T-helper 1 cell (primary cell): ENCODE measurements at places on chromosomes 12 and 14.

- no peak for DNase-seq
Measured at GRCh38 chr14:101891471-101891870, 72.9 kb upstream of the DYNC1H1 start.

- DNase-seq, result no peak
Measured at GRCh38 chr14:21171128-21171527, 15.3 kb upstream of the OR5AU1 start.

- no peak for DNase-seq
Measured at GRCh38 chr14:86430853-86431252, 900.9 kb downstream of the FLRT2 start.

DNA sequence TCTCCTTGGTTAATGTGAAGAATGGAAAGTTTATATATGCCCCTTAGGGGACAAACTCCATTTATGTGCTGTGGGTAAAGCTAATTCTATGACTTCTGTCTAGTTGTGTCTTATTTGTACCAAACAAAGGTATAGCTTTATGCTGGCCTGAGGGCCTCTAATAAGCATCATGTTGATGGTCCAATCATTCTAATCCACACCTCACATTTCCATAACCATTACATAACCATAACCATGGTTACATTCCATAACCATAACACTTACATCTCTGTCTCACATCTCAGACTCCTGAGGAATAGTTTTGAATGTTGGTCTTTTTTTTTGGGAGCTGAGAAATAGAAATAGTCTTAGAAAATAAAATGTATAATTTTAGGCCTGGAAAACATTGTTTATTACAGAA is 1097.1 kb downstream of the FLRT2 start:
- DNase-seq, result no peak

DNA sequence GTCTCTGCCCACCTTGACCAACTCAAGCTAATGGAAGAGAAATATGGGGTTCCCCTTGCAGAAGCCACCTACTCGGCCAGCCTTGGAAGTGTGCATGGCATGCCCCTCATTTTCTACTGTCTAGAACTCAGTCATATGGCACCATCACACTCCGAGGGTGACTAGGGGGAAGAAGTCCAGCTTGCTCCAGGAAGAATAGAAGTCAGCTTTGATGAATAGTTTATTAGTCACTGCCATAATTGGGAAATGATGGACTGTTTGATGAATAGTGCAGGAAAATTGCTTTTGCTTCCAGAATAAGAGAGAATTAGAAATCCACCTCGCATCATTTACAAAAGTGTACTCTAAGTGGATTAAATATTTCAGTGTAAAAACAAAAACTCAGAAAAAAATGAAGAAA is 1030.6 kb downstream of the VRK1 start:
- DNase-seq, result no peak

DNA sequence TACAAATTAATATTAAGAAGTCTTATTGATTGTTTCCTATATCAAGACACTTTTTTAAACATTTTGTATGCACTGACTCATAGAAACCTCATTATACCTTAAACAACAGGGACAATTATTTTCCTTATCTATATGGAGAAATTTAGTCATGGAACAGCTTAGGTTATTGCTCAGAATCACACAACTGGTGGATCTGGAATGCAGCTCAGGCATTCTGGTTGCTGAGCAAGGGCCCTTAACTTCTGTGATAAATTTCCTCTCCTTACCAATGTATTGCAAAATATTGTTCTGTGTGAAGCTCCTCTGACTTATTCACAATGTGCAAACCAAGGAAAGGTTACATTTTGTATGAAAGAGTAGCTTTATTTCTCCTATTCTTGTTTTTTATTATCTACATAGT is 817.8 kb downstream of the LRFN5 start:
- DNase-seq, result no peak

GRCh38 chr14:70666361-70666686 is 24.6 kb downstream of the TTC9 start:
- no peak for DNase-seq

- no peak for DNase-seq
Measured at GRCh38 chr14:99871771-99872170, 78.6 kb downstream of the EML1 start.

DNA sequence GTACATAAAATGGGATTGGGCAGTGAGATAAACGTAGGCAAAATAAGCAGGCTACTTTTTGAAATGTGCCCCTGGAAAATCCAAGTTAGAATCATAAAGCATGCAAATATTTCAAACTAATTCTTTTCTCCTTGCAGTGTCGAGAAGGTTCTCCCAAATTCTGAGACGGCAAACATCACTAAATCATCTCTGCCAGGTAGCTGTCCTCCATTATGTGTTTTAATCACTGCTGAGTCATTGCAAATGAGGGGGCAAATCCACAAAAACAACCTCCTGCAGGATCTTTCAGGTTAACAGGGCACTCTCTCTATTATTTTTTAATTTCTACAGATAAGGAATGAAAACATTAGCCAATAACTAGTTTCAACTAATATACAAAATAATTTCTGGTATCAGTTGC is 63.2 kb upstream of the RIC8B start:
- no peak for DNase-seq

DNA sequence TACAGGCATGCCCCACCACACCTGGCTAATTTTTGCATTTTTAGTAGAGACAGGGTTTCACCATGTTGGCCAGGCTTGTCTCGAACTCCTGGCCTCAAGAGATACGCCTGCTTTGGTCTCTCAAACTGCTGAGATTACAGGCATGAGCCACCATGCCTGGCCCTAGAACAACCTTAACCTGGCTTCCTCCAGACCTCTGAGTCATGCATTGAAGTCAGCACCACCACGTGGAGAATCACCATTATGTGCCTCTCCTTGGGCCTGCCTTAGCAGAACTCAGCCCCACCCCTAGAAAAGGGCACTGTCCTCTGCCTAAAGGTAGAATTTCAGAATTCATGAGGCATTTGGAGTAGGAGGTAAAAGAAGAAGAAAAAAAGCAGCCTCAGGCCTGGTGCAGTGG is 49.0 kb downstream of the LIMA1 start:
- no peak for DNase-seq

GRCh38 chr14:105952826-105953225 is 426.4 kb downstream of the TMEM121 start:
- no peak for DNase-seq

- DNase-seq, result peak; percentile 81
Measured at GRCh38 chr12:113334786-113335539, at the start of gene SLC8B1. Gene SLC8B1 (minus strand): TSS chr12:113335109. CDS start chr12:113332878, 2,231 bp downstream.

- no peak for DNase-seq
Measured at GRCh38 chr14:30874999-30875787, 834 bp downstream of the COCH start.

GRCh38 chr12:95179011-95179410 is 38.3 kb downstream of the FGD6 start:
- DNase-seq, result no peak

GRCh38 chr14:82562881-82563280 is 1029.2 kb upstream of the SEL1L start:
- no peak for DNase-seq

DNA sequence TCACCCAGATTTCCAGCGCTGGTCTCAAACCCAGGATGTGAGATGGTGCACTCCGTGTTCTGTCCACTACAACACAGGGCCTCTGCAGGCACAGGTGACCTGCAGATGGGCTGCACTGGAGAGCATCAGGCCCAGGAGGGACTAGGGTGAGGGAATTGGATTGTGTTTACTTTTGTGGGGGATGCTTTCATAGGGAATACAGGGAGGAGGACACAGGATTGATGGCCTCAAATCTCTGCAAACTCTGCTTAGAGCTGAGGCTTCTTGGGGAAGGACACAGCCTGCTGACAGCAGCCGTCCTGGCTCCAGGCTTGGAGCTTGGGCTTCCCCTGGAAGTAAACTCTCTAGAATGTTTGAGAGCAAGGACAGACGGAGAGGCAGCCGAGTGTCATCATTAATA is 57.1 kb downstream of the NTF3 start:
- no peak for DNase-seq

GRCh38 chr12:57837864-57838562 is 8.5 kb downstream of the CTDSP2 start:
- DNase-seq, result no peak

- DNase-seq, result no peak
Measured at GRCh38 chr12:78189656-78190055, 359.0 kb downstream of the NAV3 start.

DNA sequence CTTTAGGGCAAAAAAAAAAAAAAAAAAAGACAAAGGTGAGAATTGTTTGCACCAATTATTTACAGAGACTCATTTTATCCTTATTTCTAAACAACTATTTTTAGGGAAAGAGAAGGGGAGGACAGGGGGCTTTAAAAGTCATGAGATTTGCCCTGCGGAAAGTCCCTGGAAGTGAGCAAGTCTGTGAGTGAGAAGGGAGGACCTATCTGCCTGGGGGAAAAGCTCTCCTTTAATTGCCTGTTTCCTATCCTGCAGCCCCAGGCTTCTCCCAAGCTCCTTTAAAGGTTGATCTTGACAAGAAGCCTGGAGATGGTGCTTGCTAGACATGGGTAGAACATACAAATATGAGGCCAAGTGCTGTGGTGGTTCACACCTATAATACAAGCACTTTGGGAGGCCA is 8.3 kb upstream of the CHST11 start:
- no peak for DNase-seq

- DNase-seq, result no peak
Measured at GRCh38 chr14:31895206-31895605, 181.9 kb upstream of the ARHGAP5 start.

DNA sequence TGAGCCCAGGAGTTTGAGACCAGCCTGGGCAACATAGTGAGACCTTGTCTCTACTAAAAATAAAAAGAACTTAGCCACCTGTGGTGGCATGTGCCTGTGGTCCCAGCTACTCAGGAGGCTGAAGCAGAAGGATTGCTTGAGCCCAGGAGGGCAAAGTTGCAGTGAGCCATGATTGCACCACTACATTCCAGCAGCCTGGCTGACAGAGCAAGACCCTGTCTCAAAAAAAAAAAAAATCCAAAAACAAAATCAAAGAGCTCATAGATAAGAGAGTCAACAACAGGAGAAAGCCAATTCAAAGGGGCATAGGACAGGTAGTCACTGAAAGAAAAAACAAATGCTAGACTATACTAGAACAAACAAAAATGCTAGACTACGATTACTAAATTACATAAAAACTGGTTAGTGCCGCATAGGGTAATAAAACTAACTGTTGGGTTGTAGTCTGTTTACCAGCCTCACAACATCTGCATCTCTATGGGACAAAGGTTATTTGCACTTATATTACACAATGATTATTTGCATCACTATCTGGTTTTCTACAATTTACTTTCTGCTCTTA is 16.6 kb upstream of the EEA1 start:
- DNase-seq, result no peak

DNA sequence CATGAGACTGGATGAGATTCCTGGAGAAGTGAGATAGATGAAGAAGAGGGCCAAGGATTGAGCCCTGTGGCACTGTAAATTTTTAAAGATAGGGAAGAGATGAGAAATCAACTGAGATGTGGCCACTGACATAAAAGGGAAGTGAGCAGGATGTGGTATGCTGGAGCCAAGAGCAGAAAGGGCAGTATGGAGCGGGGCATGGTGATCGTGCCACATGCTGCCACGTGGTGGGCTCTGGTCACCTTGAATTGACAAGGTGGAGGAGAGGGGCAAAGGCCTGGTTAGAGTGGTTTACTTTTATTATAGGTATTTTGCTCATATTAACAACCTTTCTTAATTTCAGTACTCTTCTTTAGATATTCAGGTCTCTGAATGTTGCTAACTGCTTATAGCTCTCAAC is 257.9 kb downstream of the NEDD1 start:
- no peak for DNase-seq

- no peak for DNase-seq
Measured at GRCh38 chr14:62462988-62463387, 582.3 kb downstream of the KCNH5 start.

DNA sequence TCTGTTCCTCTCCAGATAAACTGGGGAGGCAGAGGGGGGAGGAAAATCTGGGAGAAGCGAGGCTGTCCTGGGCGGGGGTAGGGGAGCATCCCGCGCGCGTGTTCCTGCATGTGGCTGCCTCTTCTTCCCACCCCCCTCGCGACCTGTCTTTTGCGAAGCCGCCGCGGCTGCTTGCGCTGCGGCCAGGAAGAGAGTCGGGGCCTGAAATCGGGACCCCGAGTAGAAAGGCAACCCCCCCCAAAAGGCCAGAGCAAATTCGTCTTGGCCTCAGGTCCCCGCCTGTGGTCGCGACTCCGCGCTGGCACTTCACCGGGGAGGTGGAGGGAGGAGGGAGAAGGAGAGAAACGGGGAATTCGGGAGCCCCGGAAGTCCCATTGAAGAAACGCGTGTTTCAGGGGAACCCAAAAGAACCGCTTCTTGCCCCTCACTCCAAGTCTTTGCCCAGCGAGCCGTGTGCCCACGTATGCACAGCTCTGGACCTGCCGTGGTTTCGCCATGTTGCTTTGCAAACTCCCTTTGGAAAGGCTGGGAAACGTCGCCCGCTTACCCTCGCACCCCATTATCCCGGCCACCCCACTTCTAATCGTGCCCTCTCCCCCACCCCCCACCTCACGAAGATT is 944 bp downstream of the CCND2 start:
- DNase-seq, result no peak

GRCh38 chr14:56339855-56340701 is 221.9 kb downstream of the PELI2 start:
- DNase-seq, result peak; percentile 19

DNA sequence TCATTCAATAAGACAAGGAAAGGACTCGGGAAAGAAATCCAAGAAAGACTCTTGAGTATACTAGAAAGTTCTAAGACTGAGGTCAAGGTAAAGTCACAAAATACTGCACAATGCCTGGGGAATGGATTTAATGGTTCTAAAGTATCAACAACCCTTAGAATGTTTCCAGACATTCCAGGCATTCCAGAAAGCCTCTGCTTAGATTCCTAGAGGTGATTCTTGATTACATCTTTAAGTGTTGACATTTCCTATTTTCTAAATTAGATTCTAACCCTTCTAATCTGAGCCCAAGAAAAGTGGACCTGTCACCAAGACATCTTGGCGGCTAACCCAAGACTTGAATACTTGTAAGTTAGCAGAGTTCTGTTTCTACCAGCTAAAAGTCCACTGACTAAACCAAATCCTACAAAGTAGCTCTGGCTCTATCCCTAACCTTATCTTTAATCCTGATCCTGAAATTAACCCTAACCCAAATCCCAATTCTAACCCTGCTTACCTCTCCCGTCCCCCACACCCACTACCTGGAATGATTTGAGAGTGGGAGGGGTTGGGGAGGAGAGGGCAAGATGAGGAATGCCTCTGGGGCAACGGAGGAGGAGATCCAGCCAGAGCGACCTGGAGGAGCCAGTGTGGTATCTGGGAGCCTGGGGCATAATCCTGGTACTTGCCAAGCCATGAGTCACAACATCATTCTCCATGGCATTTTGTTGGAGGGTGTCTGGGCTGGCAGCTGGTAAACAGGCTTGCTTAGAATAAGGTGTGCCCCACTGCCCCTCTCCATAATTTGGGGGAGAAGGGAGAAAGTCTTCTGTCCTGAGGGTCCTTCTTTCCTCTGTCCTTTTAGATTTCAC is 93.4 kb upstream of the HOXC13 start:
- no peak for DNase-seq

GRCh38 chr12:83145325-83145840 is 458.7 kb downstream of the TMTC2 start:
- DNase-seq, result no peak

DNA sequence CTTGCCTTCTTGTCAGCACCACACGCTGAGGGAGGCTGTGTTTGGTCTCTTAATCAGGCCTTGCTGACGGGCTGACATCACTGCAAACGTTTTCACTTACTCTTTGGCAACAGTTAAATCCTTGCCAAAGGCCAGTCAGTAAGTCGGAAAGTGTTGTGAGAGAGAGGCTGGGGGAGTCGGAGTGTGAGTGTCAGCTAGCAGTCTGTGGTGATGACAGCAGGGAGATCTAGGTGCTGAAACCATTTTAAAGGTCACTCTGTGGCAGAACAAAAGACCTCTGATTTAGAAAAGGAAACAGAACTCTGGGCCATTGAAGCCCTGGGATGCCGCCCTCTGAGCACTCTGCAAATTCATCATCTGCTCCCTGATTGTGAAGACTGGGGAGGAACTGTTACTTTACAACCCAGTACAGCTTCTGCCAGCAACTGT is 143.5 kb downstream of the PAX9 start:
- no peak for DNase-seq
